NCI-H2081 (cell line): ENCODE measurements at places on chromosomes 13 and 19.

GRCh38 chr13:86653009-86653408, 853.8 kb upstream of the SLITRK6 start:
- no peak for DNase-seq

DNA sequence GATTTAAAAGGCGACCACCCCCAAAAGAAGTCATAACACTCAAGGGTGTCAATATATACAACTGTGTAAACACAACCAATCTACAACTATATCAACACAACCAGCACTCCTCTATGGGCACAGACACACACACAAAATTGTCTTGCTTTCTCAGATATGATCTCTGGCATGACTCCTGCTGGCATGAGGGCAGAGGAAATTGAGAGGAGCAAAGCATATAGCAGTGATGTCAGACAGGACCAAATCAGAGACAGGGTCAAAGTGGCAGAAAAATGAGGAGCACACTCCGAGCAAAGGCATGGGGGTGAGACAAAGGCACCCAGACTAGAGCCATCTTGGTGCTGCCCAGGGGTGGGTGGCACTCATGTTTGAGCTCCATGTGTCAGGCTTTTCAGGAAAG, 9.6 kb downstream of the IRGQ start:
- DNase-seq, result no peak

GRCh38 chr13:112675366-112675756, 14.5 kb upstream of the ATP11A start:
- no peak for DNase-seq

GRCh38 chr13:82002710-82003109, 1661.8 kb upstream of the SPRY2 start:
- DNase-seq, result no peak

DNA sequence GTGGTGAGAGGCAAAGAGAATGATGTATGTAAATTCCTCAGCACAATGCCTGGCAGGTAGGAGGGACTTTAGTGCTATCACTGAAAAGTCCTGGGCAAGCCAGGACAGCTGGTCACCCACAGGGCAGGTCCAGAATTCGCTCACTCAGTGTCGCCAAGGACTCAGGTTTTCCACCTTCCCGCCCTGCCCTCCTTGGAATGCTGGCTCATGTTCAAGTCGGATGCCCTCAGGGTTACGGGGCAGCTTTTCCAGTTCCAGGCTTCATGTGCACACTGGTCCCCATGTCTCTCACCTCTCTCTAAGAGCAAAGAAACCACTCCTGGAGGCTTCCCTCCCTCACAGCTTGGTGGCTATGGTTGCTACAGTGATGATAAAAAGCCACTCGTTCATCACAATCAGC, 24.8 kb upstream of the NAXD start:
- DNase-seq, result no peak
